ENCODE measurements at places on chromosomes 11 and 22.

GRCh38 chr22:27336151-27337090 lies 465.1 kb downstream of the MN1 start:
- no peak for DNase-seq

DNA sequence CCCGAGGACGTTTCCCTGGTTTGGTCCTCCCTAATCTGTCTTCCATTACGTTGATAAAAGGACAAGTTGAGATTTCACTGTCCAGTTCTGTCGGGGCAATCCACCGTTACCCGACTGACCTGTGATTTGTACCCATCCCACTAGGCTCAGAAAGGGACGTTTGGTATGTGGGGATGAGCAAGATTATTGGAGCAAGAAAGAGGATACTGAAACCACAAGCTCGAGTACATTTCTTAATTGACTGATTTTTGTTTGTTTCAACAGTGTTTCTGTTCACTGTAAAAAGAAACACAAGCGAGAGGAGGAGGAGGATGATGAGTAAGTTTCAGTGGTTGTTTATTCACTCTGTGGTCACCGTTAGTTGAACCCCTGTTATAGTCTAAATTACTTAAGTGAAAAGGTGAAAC lies 969 bp downstream of the CCDC117 start:
- no peak for DNase-seq

- DNase-seq, result no peak
Observed at GRCh38 chr11:100928426-100928825, 201.2 kb downstream of the PGR start.

DNA sequence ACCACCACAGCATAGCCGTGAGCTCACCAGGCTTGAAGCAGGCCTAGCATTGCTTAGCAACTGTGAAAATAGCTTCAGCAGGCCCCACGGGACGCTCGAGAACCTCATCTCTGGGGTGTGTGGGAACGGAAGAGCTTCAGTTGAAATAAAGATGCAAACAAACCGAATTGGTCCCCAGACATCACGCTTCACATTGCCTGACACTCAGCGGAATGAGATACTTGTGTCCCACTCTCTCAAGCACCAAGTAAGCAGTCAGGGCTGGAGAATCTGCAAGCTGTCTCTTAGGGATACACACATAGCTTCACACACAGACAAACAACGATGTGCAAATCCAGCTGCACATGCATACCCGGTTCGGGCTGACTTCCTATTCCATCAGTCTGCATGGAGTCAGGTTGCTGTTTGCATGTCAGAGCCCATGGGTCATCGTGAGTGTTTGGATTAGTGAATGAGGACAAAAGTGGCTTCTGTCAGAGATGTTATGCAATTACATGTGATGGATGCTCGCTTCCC lies 205.7 kb downstream of the SNX19 start:
- DNase-seq, result no peak

DNA sequence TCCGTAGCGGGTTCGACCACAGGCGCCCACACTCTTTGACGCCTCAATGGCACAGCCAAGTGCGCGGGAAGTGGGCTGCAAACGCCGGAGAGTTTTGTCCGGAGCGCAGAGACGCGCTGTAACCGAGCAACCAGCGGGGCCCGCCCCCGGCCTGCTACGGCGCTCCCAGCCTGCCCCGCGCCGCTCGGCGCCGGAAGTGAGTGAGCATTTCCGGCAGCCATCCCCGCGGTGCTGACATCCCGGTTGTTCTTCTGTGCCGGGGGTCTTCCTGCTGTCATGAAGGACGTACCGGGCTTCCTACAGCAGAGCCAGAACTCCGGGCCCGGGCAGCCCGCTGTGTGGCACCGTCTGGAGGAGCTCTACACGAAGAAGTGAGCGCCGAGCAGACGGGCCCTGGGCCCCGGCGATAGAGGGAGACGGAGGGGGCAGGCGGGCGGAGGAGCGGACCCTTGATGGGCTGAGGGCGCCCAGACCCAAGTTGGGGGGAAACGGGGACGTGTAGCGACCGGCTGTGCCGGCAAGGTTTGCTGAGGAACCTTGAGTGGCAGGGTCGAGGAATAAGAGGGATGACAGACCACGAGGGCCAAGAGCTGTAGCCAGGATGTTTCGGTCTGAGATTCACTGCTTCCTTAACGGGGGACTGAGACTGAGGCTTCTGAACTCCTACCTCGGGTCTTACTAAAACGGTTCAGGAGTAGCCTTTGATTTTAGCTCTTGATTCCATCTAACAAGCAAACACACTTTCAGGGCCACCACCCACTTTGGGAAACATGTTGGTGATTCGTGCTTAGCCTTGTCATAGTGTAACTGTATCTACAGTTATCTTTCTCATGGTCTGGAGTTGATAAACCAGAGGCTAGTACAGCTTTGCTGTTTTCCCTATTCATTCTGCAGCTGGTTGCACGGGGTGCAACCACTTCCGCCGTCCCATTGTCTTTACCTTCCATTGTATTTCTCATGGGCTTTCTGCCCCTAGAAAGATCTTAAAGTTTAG lies at the start of gene PSMD13:
Gene PSMD13, plus strand, starts transcription at position 203 of the 994 bp plus-strand sequence. Its CDS starts 74 bp downstream, at position 277.
- peak; percentile 85 for DNase-seq

DNA sequence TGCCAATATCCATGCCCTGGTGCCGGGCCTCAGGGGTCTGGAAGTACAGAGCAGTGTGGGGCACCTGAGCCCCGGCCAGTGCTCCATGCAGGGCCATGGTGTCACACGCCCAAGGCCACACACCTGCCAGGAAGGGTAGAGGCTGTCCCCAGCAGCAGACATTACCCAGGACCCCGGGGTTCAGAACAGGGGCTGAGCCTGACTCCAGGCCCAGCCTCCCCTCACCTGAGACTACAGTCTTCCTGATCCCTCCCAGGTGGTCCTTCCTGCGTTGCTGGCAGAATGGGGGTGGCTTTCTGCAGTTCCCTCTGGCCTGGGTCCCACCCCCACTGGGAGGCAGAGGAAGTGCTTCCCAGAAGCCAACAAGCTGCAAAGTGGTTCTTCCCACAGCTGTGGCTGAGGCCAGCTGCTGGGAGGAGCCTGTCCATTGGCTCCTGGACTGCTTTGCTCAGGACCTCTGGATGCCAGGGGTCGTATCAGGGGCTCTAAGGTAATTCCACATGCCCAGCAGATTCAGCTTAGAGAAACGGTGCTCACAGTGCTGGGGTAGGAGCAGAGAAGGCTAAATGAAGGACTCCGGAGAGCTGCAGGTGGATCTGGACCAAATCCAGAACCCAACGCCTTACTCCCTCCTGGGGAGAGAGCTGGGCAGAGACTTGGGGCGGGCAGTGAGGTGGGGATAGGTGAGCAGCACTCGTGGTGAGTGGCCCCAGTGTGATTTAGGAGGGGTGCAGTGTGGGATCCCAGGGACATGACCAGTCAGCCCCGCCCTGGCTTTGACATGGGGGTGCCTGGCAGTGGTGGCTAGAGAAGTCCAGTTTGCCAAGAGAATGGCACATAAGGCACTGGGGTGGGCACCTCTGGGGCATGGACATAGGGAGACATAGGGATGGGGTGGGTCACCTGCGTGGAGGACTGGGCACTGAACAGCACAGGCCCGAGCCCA lies 12.6 kb downstream of the TCIRG1 start:
- DNase-seq, result no peak

DNA sequence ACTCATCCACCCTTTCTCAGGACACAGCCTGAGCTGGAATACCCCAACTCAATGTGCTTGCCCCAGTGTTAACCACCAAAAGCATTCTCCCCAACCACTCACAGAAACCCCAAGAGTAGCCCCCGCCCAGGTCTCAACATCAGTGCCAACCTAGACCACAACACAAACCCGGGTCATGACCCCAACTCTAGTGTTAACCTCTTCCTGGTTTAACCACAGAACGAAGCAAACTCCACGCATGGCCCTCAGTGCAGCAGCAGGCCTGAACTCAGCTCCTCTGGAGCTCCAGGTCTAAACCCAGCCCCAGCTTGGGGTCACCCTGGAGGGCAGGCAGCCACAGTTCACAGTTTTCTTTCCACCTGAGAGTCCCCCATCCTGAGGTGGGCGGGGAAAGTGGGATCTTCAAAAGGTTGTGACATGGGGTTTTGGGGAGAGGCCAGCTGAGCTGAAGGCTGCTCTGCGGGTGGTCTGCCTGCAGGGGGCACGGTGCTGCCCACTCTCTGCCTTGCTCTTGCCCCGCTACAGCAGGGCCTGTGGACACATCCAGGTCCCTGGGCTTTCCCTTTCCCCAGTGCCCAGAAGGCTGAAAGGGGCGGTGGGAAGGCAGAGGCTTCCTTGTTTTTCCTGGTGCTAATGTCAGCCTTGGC lies 37.9 kb downstream of the NECTIN1 start:
- no peak for DNase-seq

GRCh38 chr11:95398437-95399112 lies 167.6 kb upstream of the SESN3 start:
- DNase-seq, result no peak

DNA sequence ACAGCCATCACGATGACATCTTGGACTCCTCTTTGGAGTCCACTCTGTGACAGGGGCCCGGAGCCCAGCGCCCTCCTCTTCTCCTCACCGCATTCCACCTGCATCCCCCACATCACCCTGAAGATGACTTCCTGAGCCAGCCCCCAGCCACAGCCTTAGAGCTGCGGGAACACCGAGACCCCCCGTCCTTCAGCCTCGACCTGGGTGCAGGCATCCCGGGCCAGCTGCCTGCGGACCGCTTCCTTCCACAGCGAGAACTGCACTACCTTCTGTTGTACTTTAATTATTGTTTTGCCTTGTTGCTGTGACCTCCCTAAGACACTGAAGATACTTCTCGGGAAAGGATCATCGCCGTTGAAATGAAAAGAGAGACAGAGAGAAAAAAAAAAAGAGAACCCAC lies 42.1 kb downstream of the DBX1 start:
- no peak for DNase-seq

GRCh38 chr11:117874253-117874909 lies 2.1 kb downstream of the FXYD6 start:
- no peak for DNase-seq

DNA sequence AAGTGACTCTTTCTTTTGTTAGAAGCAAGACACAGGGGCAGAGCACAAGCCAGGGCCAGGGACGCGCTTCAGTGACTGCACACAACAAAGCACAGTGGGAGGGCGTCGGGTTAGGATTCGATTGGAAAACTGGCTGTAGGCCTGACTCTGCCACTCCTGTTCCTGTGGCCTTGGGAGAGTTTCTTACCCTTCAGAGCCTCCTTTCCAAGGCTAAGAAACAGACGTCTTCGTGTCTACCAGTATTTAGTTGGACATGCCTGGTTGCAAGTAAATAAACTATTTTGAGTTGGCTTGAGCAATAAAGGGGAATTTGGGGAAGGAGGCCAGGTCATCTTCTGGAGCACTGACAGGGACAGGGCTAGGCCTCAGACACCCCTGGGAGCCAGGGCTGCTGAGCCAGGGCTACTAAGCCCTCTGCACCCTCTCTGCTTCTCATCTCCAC lies 549.1 kb downstream of the INSC start:
- DNase-seq, result peak; percentile 59

- no peak for DNase-seq
Observed at GRCh38 chr11:110128161-110128560, 35.0 kb downstream of the ZC3H12C start.

DNA sequence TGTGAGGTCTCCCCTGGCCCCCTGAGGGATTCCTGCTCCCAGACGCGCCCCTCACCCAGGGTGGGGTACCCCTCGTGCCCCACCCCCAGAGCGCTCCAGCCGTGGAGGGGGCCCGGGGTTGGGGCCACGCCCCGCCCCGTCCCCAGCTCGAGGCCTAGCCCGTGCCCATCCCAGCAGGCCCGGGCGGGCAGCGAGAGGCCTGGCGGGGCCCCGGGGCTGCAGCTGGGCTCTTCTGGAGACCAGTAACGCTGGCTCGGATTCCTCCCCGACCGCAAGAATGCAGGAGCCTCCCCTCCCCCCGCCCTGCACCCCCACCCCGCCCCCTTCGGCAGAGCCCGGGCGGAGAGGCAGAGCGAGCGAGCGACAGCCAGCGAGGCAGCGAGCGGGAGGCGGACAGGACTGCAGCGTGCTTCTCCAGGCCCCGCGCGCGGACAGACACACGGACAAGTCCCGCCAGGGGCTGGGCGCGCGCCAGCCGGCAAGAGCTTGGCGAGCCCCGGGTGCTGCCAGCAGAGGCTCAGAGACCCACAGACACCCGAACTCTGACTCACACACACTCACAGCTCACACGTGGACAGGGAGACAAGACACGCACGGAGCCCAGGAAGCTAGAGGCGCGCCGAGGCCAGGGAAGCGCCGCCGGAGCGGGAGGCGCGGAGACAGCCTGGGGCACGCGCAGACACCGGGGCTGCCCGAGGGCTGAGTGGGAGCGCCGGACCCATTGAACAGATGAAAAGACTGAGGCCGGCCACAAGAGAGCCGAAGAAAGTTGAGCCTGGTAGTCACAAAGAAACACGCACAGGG lies 15.2 kb downstream of the BCL9L start:
- DNase-seq, result peak; percentile 67

DNA sequence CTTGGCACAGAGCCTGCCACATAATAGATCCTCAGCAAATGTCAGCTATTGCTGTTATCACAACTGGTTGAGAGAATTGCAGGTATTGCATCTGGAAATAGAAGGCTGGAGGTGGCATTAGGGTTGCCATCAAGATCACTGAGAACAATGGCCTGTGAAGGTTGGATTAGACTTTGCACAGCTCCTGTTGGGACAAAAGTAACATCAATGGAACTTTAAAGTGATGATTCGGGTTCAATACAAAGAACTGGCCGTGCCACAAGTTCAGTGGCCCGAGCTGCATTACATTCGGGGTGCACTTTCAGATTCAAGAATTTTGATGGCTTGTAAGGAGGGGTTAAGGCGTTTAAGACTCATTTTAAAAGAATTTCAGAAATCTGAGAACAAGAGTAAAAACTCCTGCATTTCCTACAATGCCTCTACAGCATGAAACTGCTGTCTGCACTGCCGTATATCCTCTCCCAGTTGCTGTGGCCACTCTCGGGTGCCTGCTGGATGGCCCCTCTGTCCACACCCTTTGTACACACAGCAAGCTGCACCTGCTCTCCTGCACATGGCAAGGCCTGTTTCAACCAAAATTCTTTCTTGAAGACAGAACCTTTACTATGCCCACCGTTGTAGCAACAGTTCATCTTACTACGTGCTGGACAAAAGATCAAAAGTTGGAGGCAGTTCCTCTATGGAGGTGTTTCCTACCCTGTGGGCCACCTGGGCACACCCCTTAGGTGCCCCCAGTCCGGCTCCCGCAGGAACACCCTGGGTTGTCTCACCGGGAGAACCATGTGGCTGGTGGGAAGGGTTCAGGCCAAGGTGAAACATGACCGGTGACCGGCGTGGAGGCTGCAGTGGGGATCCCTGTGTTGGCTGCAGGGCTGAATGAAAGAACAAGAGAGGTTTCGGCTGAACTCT lies 17.5 kb upstream of the SHANK2 start:
- no peak for DNase-seq

DNA sequence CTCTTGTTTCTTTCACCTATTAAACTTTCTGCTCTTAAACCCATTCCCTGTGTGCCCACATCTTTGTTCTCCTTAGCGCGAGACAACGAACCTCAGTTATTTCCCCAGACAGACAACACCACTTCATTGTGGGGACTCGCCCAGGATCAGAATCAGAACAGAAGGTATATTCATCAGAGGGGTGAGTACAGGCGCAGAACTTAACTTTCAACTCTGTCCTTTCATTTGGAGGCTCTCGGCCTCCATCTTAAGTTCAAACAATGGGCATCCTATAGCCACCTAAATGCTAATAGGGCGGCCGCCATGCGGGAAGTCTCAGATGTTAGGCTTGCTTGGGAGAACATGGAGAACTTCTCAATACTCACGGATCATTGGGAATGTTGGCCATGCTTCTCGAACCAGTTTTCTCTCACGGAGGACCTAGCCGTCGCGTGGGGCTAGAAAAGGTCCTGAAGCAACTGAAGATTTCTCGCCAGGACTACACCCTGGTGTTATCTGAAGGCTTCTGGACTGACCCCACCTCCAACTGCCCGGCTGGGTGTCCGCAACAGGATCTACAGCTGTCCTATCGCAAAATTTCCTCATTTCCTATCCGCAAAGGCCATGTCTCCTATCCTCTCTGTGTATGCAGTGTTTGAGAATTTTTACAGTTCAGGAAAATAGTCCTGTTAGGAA lies 13.4 kb upstream of the HYLS1 start:
- DNase-seq, result no peak

Measured in mucosa of gallbladder (tissue), 1 donor.